ENCODE measurements at places on chromosomes 3 and 15. TPM values are rescaled to one million over a fixed set of nuclear protein-coding genes. Genes with fewer than 3 reads are reported as not detected.

The LARP6 gene
- 6.8 TPM for total RNA-seq

The PLA1A gene
- total RNA-seq: 0.20 TPM

The SENP5 gene
- total RNA-seq: 42.5 TPM

The FES gene
- 23.0 TPM for total RNA-seq

The GRAMD2A gene
- total RNA-seq: 0.39 TPM

The ADPRH gene
- total RNA-seq: 2.7 TPM

The CLSTN2 gene
- 2.9 TPM for total RNA-seq

The KNG1 gene
- not detected for total RNA-seq

The ROBO1 gene
- total RNA-seq: 138 TPM

The UQCC5 gene
- total RNA-seq: 1.4 TPM

The LMAN1L gene
- 0.20 TPM for total RNA-seq

The CKMT1A gene
- total RNA-seq: 7.1 TPM

The TGM5 gene
- 4.1 TPM for total RNA-seq

The UBE2E1 gene
- total RNA-seq: 74.1 TPM

The EFCC1 gene
- 0.79 TPM for total RNA-seq
